ENCODE measurements at places on chromosomes 7 and 10.

DNA sequence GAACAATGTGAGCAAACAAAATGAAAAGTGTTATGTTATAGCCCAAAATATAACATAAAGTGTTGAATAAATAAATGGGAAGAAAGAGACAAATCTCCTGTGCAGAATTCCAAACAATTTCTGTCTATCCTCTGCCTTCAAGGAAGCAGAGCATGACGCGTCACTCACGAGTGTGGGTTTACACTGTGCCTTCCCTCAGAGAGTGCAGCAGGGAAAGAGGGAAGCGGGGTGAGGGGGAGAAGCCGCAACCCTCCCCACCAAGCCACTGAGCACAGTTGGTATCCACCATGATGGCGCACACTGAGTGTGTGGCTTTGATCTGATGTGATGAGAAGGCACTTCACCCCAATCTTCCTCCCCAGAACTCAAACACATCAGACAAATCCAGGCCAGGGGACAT lies 74.8 kb downstream of the PTPRN2 start:
- DNase-seq: no peak

DNA sequence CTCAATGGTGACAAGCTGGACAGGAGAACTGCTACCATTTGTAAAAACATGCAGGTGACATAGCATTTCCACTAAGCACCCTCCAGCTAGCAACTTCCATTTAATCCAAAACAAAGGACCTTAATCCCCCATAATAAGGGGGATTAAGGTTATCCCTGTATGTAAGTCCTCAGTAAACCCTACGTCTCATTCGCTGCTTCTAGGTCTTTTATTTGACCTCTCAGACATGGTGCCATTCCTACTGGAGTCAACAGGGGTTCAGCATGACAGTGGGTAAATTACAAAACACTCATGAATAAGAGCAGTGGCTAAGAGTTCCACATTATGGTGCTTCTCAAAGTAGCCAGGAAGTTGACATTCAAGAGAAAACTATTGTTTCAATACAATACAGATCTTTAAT lies 121.8 kb upstream of the CAV2 start:
- DNase-seq: no peak

GRCh38 chr10:119268871-119269506 lies 61.6 kb downstream of the GRK5 start:
- no peak for DNase-seq

DNA sequence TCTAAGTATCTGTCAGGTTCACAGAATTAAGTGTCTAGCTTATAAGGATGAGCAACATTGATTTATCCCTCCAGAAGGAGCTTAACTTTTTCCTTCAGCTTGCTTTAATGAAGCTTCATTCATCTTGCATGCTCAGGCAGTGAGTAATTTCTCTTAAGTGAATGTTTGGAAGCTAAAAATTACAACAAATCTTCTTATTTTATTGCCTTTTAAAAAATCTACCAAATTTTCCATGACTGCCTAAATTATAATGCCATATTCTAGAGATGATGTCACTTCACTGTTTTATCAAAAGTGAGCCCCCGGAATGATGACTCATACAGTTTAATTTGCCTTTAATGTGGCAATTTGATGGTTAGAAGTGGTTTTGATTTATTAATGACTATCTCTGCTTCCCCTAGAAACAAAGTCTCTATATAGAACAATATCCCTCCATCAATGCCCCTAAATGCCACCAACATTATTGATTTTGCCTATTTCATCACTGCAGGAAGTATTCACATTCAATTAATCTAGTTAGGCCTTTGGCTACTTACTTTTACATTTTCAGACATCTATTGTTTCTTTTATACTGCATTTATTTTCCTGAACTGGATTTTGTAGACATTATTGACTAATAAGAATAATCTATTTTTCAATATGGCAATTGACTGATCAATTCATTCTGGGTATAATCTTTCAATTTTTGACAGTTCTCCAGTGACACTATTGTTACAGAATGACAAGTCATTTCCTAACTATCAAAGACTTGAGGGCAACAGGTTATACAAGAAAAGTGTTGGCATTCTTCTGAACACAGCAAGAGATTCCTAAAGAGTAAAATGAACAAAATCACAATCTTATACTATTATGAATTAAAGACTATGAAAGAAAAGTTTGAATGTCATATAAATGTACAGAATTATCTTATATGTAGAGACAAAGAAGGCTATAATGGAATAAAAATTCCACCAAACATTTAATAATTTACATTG lies 139.3 kb upstream of the ODAD2 start:
- DNase-seq: no peak

DNA sequence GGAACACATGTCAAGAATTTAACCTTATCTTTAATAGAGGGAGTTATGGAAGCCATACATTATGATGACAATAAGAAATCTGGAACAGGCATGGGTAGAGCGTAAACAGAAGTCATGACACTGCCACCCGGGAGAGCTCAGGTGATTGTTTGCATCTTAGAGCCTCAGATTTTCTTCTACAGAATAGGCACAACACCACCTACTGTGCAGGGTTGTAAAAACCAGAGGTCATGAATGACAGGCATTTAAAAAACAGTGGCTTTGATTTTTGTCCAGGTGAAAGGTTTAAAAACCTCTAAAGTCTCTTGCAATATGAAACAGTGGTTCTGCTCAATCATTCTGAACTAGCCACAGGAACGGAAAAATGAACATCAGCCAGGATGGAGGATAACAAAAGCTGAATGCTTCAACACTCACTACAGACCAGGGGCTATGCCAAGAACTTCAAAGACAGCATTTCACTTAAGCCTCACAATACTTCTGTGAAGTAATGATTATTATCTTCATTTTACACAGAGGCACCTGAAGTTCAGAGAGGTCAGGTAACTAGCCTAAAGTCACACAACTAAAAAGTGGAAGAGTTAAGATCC lies 123.8 kb downstream of the SLC25A13 start:
- no peak for DNase-seq

DNA sequence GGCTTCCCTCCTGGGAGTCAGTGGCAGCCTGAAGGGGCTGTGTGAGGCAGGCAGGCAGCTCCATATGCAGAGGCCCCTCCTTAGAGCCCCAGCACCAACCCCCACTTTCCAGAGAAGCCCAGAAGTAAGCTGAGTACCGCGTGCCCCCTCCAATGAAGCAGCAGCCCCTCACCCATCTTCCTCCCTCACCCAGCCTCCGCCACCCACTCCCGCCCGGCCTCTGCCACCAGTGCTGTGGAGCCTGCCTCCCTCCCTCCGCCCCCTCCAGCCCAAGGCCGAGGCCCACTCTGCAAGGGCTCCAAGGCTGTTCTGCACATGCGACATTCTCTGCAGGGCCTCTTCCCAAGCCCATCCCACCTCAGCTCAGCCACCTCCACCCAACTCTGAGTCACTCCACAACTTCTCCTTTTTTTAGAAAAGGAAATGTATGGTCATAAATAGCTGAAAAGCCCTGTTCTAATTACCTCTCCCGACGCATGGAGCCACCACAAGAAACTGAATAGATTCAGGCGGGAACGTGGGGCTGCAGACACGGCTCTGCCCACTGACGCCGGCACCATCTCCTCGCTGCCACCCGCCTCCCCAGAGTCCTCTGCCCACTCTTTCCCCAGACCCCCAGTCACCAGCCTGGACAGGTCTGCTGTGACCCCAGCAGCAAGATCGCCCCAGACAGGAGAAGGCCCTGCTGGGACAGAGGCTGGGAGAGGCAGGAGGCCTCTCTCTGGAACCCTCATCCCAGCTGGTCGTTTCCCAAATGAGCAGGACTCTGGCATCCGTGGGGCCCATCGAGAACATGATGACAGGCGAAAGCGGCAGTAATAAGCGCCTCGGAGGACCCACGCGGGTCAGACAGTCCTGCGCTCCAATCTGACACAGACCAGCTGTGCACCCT lies 213.9 kb downstream of the MAD1L1 start:
- DNase-seq: no peak

GRCh38 chr7:920351-921070 lies 34.0 kb downstream of the ADAP1 start:
- no peak for DNase-seq

DNA sequence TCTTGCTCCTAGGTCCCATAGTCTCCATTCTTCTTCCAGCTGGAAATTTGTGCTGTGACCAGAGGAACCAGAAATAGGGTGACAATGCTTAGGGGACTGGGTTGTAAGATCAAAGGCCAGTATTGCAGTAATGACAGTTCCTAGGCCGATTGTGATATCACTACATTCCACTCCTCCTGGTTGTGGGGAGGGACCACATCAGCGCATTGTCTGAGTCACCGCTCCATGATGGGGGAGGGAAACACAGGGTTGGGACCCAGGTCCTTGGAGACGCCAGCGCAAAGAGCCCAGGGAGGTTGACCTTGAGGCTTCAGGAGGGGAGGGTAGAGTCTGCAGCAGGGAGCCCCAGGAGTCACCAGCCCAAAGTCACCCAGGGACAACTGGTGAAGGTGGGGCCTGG lies 20.8 kb upstream of the GGCT start:
- no peak for DNase-seq

- DNase-seq: no peak
Measured at GRCh38 chr10:84340187-84340586, 11.8 kb downstream of the CCSER2 start.

- no peak for DNase-seq
Measured at GRCh38 chr7:13308423-13308822, 621.0 kb downstream of the ARL4A start.

- peak; percentile 9 for DNase-seq
Measured at GRCh38 chr7:150753826-150754603, 16.8 kb downstream of the GIMAP5 start.

DNA sequence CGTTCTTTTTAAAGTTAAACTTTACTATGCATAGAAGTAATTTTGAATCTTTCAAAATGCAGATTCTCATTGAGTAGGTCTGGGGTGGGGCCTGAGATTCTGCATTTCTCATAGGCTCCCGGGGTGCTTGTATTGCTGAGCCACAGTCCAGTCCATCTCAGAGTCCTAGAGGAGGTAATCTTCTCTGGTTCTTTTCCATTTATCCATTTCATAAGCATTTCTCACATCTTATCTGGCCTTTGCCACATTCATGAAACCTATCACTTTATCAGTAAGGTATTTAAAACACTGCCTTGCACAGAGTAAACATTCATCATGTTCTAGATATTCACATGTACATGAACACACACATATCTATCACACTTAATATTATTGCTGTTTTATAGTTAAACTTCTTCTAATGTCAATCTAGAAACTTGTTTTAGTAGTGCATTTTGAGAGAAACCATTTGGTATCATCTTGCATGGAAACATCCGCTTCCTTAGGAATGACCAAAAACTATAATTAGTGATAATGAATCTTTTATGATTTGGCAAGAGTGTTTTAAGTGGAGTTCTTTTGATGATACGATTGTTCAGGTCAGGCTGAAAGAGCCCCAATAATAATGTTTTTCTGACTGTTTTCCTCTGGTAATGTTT lies 12.0 kb downstream of the GNAI1 start:
- DNase-seq: no peak

GRCh38 chr10:63584725-63585035 lies 63.5 kb downstream of the REEP3 start:
- no peak for DNase-seq

GRCh38 chr10:94852438-94852837 lies 86.0 kb upstream of the CYP2C9 start:
- no peak for DNase-seq

DNA sequence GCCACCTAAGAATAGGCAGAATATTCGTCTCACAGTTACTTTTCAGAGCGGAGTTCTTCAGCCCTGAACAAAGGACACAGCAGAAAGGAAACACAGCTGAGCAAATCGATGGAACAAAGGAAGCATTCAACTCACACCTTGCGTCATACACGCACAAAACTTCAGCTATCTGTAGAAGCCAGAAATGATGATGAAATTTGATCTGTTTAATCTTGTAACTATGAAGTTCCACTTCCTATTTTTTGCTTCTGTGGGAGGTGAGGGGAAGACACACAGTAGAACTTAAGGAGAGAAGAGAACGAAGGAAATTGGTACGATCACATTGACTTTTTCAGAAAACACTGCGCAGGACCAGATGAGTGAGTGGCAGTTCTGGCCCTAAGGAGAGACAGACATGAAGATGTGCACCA lies 26.2 kb downstream of the FAM171A1 start:
- DNase-seq: no peak

DNA sequence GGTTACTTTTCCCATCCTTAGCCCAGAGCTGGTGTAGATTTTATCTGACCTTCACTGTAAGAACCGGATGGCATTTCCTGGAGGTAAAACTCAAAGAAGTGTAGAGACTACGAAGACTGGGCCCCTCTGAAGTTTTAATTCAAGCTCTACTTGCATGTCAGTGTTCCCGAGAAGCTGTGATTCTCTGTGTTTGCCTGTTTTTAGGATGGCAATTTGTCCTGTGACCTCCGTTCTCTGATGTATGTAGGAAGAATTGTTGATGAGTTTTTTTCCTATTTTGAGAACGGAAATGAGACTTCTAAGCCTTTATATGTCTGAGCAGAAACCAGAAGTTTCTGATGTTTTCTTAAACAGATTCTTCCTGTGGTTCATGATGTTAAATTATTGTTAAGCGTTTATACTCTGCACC lies 94.1 kb downstream of the CDCA7L start:
- no peak for DNase-seq

- peak; percentile 96 for DNase-seq
Measured at GRCh38 chr7:38318803-38319416, 45.5 kb upstream of the TARP start.

GRCh38 chr10:84181631-84182030 lies 8.0 kb downstream of the GPR15LG start:
- DNase-seq: no peak

DNA sequence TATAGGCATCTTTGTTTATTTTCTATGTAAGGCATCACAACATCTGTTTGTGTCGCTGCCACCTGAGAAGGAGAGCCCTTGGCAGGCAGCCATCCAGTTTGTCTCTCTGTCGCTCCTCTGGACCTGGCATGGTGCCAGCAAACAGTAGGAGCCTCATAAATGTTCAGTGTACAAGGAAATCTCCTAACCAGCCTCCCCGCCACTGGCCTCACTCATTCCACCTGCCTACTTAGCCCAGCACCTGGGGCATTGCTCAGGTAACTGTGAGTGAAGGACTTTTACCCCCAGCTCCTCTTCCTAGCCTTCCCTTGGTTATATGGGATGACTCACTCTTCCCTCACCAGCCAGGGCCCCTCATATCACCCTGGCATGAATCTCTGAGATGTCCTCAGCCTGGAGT lies 61.7 kb upstream of the NPTX2 start:
- no peak for DNase-seq

DNA sequence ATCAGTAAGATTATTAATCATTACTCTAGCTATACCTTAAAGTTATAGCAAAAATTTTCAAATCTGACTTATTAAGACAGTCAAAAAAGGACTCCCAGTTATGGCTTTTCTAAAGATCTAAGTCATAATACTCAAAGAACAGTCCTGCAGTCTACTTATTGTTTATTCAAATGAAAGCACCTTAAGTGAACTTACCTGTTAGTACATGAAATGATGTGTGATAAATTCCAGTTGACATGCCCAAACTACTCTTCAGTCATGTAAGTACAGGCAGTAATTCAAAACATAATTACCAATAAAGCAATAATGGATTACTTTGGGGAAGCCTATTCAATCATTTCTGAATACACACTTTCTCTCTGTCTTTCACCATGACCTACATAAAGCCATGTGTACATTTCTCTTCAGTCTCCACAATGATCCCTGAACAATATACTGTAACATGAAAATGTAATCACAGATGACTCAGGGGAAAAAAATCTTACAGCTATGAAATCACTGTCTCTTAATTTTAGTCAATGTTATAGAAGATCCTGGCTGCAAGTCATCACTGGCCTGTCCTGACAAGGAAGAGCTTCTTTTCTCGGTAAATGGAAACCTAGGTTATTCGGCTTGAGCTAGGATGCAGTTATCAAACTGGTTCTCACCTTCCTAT lies 420.7 kb upstream of the LRRTM3 start:
- DNase-seq: no peak

- DNase-seq: no peak
Measured at GRCh38 chr7:101589052-101589451, 40.0 kb downstream of the MYL10 start.

GRCh38 chr7:95263785-95264362 lies 60.5 kb downstream of the PON1 start:
- DNase-seq: no peak
